A549 treated with GW870086 at 1 μM for 4 hours (cell line): ENCODE measurements at places on chromosomes 3 and 15. TPM values are rescaled to one million over a fixed set of nuclear protein-coding genes. Genes with fewer than 3 reads are reported as not detected.

Gene MAGEF1
- 24.8 to 29.4 TPM (median 29.1 TPM) in 5 replicates for total RNA-seq

Gene ARF4
- total RNA-seq, result 151 to 175 TPM (median 156 TPM) in 5 replicates

Gene NR1I2
- not detected in 5 replicates for total RNA-seq

Gene MED12L
- 0.33 to 0.69 TPM (median 0.65 TPM) in 5 replicates for total RNA-seq

Gene SPATA12
- total RNA-seq, result 0.25 to 0.44 TPM (median 0.39 TPM) in 5 replicates

Gene DOCK3
- 0.27 to 0.39 TPM (median 0.35 TPM) in 5 replicates for total RNA-seq

Gene GOLGA8H
- total RNA-seq, result 1.6 to 3.1 TPM (median 2.7 TPM) in 5 replicates

Gene STARD5
- 1.2 to 2.6 TPM (median 2.1 TPM) in 5 replicates for total RNA-seq
